Stimulated activated CD8-positive, alpha-beta memory T cell treated with anti-CD3 and anti-CD28 coated beads, Interleukin-4, amount 100 ng/mL, for 4 hours (primary cell): ENCODE measurements at places on chromosomes 1 and 21.

DNA sequence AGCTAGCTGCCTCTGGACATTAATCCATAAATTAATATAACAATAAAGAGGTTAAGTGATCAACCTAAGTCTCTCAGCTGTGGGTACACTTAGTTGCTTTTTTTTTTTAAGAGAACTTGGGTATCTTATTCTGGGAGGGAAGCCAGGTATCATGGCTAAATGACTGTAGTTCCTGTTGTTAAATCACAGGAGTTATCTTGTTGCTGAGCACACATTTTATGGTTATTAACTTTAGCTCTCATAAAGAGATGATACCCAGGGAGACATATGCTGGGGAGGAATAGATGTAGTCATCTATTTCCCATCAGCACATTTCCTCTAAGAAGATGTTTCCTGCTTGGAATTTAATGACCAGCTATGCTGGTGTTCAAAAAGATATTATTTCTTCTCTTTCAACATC, 227.8 kb downstream of the PTGER3 start:
- DNase-seq, result no peak

GRCh38 chr21:34693192-34693810, 24.5 kb downstream of the CLIC6 start:
- peak; percentile 12 for DNase-seq

GRCh38 chr1:14082331-14082730, 382.3 kb downstream of the PRDM2 start:
- no peak for DNase-seq

- no peak for DNase-seq
These were observed 9.0 kb upstream of the IFFO2 start for GRCh38 chr1:18965206-18966173.

- no peak for DNase-seq
These were observed 6.1 kb upstream of the PHLDA3 start for GRCh38 chr1:201475130-201475529.
